ENCODE measurements at places on chromosomes 3 and 15.

GRCh38 chr3:104564045-104564643 is 802.6 kb upstream of the ALCAM start:
- DNase-seq = peak; percentile 36

GRCh38 chr15:46856839-46857502 is 860.3 kb upstream of the SEMA6D start:
- no peak for DNase-seq

GRCh38 chr15:81002009-81002330 is 1.2 kb downstream of the TLNRD1 start:
- DNase-seq = no peak

DNA sequence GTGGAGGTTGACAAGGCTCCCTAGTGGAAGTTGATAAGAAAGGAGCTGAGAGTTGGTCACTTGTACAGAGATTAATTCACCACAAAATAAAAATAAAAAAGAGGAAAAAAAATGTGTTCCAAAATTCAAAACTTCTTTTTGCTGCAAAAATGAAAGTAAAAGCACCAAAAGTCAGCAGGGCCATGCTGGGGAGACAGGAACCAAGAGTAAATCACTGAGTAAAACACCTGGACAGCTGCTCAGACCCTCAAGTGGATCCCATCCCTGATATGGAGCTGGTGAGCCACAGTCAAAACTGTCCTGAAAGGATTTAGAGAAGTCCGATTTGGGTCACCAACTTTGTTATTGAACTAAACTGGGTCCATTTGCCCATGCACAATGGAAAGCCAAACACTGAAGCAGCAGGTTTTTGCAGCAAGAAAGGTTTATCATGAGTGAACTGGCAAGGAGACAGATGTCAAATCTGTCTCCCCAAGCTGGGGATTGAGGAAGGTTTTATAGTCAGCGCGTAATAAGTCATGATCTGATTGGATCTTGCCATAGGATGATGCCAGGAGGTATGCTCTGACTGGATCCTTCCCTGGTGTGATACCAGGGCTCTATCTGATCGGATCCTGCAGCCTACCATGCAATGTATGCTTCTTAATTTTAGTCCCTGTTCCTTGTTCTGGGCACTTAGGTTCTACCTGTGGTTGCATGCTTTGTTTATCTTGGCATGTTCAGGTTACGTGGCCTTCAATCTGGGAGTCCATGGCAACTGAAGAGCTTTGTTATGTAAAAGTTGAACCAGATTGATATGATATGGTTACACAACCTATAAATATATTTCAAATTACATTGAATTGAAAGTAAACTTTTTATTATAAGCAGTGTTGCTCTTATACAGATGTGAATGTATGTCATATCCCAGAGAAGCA is 313.2 kb downstream of the POLQ start:
- DNase-seq = no peak

Data from effector CD8-positive, alpha-beta T cell (primary cell).